H1 (cell line): ENCODE measurements at places on chromosomes 12 and 14.
A peak's percentile ranks its signal among the peaks of the same experiment; 100 is the strongest.

- peak overlapping the region; percentile 90 for H3K4me3 ChIP-seq
- no peak for DNase-seq
- peak overlapping the region; percentile 92; the same call in 1 of the 2 replicates for H3K27ac ChIP-seq
- H3K4me1 ChIP-seq, result peaks cover 9% of the 10 kb centered on the region; the same call in 1 of the 2 replicates
Measured at GRCh38 chr12:104136577-104136976, 1.4 kb downstream of the NFYB start.

- H3K4me3 ChIP-seq, result peak overlapping the region; percentile 86
- H3K27ac ChIP-seq, result no peak overlapping the region; the same call in 1 of the 2 replicates
- no peaks in the 10 kb centered on the region for H3K4me1 ChIP-seq
- no peaks in the 10 kb centered on the region for H3K36me3 ChIP-seq
- no peaks in the 10 kb centered on the region for H3K27me3 ChIP-seq
- DNase-seq, result no peak
Measured at GRCh38 chr14:50230701-50231474, 490 bp downstream of the SOS2 start.

GRCh38 chr14:55532645-55533344 lies 47.2 kb upstream of the KTN1 start:
- no peak overlapping the region for H3K4me3 ChIP-seq
- H3K27me3 ChIP-seq, result no peaks in the 10 kb centered on the region
- H3K36me3 ChIP-seq, result no peaks in the 10 kb centered on the region
- H3K4me1 ChIP-seq, result peaks cover 3% of the 10 kb centered on the region; the same call in 1 of the 2 replicates
- H3K27ac ChIP-seq, result no peak overlapping the region

DNA sequence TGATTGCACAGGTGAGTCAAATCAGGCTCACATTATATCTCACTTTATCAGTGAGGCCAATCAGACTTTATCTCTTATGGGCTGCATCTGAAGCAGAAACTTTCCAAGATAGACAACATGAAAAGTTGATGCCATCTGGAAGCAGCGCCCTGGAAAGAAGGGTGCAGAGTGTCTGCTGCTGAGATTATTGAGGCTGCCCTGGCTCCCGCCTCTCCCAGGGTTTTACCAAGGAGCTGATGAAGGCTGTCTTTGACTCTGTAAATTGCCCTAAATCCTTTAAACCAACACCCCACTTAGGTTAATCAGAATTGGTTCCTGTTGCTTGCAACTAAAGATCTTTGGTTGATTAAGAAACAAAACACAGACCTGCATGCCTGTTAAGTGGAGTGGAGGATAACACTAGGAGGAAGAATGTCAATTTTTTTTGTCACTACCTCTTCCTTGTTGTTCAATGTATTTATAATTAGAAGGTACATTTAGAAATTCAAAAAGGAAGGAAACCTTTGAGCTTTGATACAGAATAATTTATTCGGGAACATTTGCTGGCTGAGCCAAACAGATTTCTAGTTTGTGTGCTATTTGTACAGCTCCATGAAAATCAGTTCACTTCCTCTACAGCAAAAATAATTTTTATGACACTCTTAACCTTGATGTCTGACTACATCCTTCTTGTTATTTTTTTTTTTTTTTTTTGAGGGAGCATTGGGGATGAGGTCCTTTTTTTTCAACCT lies 104.1 kb downstream of the VEZT start:
- DNase-seq, result no peak
- H3K27me3 ChIP-seq, result no peaks in the 10 kb centered on the region
- H3K36me3 ChIP-seq, result no peaks in the 10 kb centered on the region
- no peak overlapping the region for H3K4me3 ChIP-seq
- H3K4me1 ChIP-seq, result no peaks in the 10 kb centered on the region
- H3K27ac ChIP-seq, result no peak overlapping the region

DNA sequence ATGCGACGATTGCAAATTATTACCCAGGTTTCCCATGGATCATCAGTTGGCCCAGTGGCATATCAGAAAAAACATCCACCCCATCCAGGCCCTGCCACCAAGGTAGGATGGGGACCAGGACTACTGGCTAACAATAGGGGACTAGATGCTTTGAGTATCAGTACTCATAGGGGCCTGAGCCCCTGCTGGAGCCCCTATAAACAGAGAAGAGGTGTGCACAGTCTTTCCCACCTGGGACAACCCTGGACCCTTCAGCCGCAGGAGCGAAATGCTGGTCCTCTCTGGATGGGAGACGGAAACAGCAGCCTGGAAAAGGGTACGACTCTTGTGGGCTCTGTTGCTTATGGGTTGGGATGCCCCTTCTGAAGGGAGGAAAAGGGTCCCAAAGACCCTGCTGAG lies 5.7 kb downstream of the DHH start:
- H3K27ac ChIP-seq, result no peak overlapping the region
- H3K36me3 ChIP-seq, result peaks cover 4% of the 10 kb centered on the region; the same call in 1 of the 2 replicates
- H3K27me3 ChIP-seq, result peaks cover 65% of the 10 kb centered on the region
- peak overlapping the region; percentile 45; the same call in 1 of the 2 replicates for H3K4me3 ChIP-seq
- peak; percentile 47 for DNase-seq
